GM23248 (cell line): ENCODE measurements at places on chromosomes 6 and 20.

GRCh38 chr6:139156102-139156501, 21.2 kb downstream of the HECA start:
- no peaks in the 10 kb centered on the region for H3K36me3 ChIP-seq
- no peak overlapping the region for H3K4me3 ChIP-seq
- peaks cover 26% of the 10 kb centered on the region for H3K4me1 ChIP-seq
- DNase-seq: no peak
- H3K27ac ChIP-seq: no peak overlapping the region
- no peaks in the 10 kb centered on the region for H3K27me3 ChIP-seq

- no peak for DNase-seq
- peaks cover 26% of the 10 kb centered on the region for H3K27me3 ChIP-seq
- no peaks in the 10 kb centered on the region for H3K4me1 ChIP-seq
- H3K27ac ChIP-seq: no peak overlapping the region
- H3K36me3 ChIP-seq: no peaks in the 10 kb centered on the region
- H3K4me3 ChIP-seq: no peak overlapping the region
Measured at GRCh38 chr6:46062991-46063390, 47.3 kb upstream of the CLIC5 start.

DNA sequence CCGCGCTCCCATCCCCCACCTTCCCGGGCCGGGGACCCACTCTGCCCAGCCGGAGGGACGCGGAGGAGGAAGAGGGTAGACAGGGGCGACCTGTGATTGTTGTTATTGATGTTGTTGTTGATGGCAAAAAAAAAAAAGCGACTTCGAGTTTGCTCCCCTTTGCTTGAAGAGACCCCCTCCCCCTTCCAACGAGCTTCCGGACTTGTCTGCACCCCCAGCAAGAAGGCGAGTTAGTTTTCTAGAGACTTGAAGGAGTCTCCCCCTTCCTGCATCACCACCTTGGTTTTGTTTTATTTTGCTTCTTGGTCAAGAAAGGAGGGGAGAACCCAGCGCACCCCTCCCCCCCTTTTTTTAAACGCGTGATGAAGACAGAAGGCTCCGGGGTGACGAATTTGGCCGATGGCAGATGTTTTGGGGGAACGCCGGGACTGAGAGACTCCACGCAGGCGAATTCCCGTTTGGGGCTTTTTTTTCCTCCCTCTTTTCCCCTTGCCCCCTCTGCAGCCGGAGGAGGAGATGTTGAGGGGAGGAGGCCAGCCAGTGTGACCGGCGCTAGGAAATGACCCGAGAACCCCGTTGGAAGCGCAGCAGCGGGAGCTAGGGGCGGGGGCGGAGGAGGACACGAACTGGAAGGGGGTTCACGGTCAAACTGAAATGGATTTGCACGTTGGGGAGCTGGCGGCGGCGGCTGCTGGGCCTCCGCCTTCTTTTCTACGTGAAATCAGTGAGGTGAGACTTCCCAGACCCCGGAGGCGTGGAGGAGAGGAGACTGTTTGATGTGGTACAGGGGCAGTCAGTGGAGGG, 2.8 kb downstream of the SOX4 start:
- peak; percentile 76 for DNase-seq
- H3K4me1 ChIP-seq: peaks cover 14% of the 10 kb centered on the region
- H3K27ac ChIP-seq: peak overlapping the region; percentile 82
- no peaks in the 10 kb centered on the region for H3K36me3 ChIP-seq

- DNase-seq: no peak
- no peaks in the 10 kb centered on the region for H3K36me3 ChIP-seq
- peaks cover 26% of the 10 kb centered on the region for H3K27me3 ChIP-seq
- H3K4me3 ChIP-seq: no peak overlapping the region
- H3K27ac ChIP-seq: no peak overlapping the region
Measured at GRCh38 chr20:59564171-59564570, 40.2 kb upstream of the PHACTR3 start.

GRCh38 chr20:24632581-24632980, 163.2 kb downstream of the SYNDIG1 start:
- no peak for DNase-seq
- H3K4me3 ChIP-seq: no peak overlapping the region

DNA sequence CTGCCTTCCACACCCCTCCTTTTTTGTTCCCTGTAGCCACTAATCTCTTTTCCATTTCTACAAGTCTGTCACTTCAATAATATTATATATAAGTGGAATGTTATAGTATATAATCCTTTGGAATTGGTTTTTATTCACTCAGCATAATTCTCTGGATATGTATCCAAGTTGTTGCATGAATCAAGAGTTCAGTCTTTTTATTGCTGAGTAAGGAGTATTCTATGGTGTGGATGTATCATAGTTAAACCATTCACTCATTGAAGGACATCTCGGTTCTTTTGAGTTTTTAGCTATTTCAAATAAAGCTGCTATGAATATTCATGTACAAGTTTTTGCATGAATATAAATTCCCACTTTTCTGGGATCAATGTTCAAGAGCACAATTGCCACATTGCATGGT, 69.5 kb upstream of the TASP1 start:
- no peaks in the 10 kb centered on the region for H3K4me1 ChIP-seq
- H3K4me3 ChIP-seq: no peak overlapping the region
- DNase-seq: no peak
- no peaks in the 10 kb centered on the region; the same call in 1 of the 2 replicates for H3K36me3 ChIP-seq
- no peaks in the 10 kb centered on the region for H3K27me3 ChIP-seq

GRCh38 chr6:13407709-13408695, 79.4 kb downstream of the GFOD1 start:
- DNase-seq: peak; percentile 84
- peaks cover 26% of the 10 kb centered on the region for H3K4me1 ChIP-seq
- no peaks in the 10 kb centered on the region for H3K36me3 ChIP-seq
- no peaks in the 10 kb centered on the region for H3K27me3 ChIP-seq
- H3K4me3 ChIP-seq: no peak overlapping the region

GRCh38 chr6:47700053-47700452, 1.7 kb downstream of the ADGRF4 start:
- no peaks in the 10 kb centered on the region for H3K36me3 ChIP-seq
- no peak overlapping the region for H3K4me3 ChIP-seq
- DNase-seq: peak; percentile 60
- no peak overlapping the region for H3K27ac ChIP-seq
- 0 out of 2 replicates have a peak, but pooled peaks cover 3% of the 10 kb centered on the region for H3K27me3 ChIP-seq
- H3K4me1 ChIP-seq: no peaks in the 10 kb centered on the region

DNA sequence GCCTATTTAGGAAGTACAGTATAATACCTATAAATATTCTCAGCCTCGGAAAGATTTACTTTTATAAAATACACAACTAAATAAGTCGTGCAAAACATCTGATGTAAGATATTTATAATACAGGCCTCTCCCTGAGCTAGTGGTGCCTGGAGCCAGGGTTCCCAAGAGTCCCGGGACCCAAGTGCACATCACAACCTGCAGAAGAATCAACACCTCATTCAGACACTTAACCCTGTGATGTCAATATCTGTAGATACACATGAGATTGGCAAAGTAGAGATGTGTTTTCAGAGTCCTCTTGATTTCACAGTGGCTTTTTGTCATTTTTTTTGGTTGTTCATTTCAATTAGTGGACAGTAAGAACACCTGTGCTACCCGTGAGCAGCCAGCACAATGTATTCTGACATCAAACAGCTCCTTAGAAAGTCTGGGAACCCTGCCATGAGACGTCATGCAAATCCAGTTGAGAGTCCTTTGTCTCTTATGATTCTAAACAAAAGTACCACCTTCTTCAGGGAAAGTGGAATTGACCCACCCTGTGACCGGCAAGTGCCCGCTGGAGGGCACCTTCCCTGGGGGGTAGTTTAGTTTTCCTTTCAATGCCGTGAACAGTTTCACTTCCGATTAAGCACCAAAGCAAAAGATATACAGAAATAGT, 101.6 kb downstream of the DACT2 start:
- H3K36me3 ChIP-seq: no peaks in the 10 kb centered on the region
- no peak for DNase-seq
- peaks cover 4% of the 10 kb centered on the region; the same call in 1 of the 2 replicates for H3K4me1 ChIP-seq
- H3K4me3 ChIP-seq: no peak overlapping the region

DNA sequence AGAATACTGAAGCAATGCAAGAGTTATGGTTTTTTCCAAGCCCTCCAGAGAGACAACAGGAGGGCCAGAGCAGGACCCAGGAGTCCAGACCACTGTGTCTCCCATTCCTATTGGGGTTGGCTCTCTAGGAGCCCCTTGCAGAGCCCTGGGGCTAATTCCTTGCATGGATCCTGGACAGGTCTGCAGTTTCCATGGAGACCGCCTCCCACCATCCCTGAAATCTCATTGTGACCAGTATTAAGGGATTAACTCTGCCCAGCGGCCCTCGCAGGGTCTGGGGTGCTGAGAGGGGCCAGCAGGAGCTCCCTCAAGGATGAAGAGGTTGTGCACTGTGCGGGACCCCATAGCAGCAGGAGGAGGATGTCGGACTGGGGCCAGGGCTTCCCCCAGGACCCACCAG, 34.8 kb downstream of the HNF4A start:
- H3K27ac ChIP-seq: no peak overlapping the region
- no peaks in the 10 kb centered on the region for H3K36me3 ChIP-seq
- no peaks in the 10 kb centered on the region; the same call in 1 of the 2 replicates for H3K4me1 ChIP-seq
- no peak overlapping the region for H3K4me3 ChIP-seq

DNA sequence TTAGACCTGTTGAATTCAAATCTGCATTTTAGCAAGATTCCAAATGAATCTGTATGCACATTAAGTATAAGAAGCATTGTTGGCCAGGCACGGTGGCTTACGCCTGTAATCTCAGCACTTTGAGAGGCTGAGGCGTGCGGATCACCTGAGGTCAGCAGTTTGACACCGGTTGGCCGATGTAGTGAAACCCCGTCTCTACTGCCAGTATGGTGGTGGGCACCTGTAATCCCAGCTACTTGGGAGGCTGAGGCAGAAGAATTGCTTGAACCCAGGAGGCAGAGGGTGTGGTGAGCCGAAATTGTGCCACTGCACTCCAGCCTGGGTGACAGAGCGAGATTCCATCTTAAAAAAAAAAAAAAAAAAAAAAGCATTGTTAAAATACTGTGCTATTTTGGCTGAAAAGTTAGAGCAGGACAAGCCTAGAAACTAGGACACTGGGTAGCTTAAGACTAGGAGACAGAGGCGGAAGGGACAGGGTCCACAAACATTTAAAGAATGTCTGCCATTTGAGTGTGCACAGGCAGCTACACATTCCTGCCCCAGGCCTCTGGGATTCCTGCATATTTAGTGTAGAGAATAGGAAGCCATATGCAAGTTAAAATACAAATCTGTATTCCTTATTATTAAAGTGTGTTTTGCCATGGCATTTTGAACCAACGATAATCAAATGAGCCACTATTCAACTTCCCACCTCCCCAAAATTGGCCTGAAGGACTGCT, 45.1 kb upstream of the EEF1A1 start:
- no peaks in the 10 kb centered on the region for H3K36me3 ChIP-seq
- no peaks in the 10 kb centered on the region for H3K27me3 ChIP-seq
- H3K4me3 ChIP-seq: no peak overlapping the region
- peak; percentile 12 for DNase-seq
- no peak overlapping the region for H3K27ac ChIP-seq

- H3K4me1 ChIP-seq: peaks cover under 1% of the 10 kb centered on the region; the same call in 1 of the 2 replicates
- H3K27me3 ChIP-seq: no peaks in the 10 kb centered on the region
- H3K36me3 ChIP-seq: no peaks in the 10 kb centered on the region
Measured at GRCh38 chr6:134229520-134229919, 88.4 kb downstream of the SGK1 start.

DNA sequence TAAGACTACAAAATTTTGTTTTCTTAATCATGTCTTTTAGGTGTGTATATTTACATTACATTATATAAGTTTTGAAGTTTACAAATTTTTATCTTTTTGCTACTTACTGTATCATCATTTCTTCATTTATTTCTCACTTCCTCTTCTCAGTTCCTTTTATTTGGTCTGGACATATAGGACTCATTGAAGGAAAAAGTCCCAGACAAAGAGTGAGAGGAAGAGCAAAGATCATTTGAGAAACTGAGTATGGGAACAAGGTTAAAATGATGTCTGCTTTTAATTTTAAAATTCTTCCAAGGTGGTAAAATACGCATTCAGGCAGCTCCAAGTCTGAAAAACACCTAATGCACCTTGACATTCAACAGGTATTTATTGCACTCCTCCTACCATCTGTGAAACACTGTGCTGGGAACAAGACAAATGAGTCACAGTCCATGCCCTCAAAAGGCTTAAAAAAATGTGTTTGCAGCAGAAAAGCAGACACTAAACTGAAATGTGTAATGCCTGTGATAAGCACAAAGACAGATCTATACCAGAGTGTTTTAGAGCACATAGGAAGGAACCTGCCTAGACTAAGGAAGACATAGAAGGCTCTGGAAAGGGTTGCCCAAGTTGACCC, 63.2 kb downstream of the PKIB start:
- H3K36me3 ChIP-seq: no peaks in the 10 kb centered on the region
- no peak overlapping the region for H3K27ac ChIP-seq
- no peaks in the 10 kb centered on the region for H3K4me1 ChIP-seq
- H3K4me3 ChIP-seq: no peak overlapping the region

DNA sequence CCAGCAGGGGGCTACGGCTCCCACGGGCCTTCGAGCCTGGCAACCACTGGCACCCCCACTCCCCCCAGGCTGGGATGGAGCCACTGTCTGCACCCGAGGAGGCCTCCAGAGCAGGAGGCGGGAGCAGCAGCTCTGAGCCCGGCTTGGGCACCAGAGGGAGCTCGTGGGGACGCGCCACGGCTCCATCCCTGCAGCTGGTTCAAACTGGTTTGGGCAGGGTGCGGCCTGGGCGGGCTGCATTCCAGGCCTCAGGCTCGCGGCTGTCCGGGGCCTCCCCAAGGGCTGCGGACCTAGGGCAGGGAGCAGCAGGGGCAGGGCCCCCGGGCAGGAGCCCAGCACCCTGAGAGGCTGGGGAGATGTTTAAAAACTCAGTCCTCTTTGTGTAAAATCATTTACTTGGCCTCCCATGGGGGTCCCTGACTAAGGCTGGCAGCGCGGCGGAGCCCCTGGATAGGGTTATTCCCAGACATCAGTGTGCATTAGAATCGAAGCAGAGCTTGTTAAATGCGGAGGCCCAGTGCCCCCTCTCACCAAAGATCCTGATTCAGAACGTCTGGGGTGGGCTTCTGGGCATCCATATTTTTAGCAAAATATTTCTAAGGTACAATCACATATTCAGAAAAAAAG, 4.1 kb upstream of the BCAS4 start:
- H3K27me3 ChIP-seq: no peaks in the 10 kb centered on the region
- peak overlapping the region; percentile 77 for H3K27ac ChIP-seq
- H3K4me1 ChIP-seq: peaks cover 20% of the 10 kb centered on the region

GRCh38 chr6:89792881-89793280, 26.7 kb downstream of the MDN1 start:
- DNase-seq: peak; percentile 29
- H3K36me3 ChIP-seq: peaks cover 21% of the 10 kb centered on the region
- H3K27ac ChIP-seq: no peak overlapping the region
- no peaks in the 10 kb centered on the region for H3K27me3 ChIP-seq

- no peaks in the 10 kb centered on the region for H3K4me1 ChIP-seq
- no peaks in the 10 kb centered on the region for H3K36me3 ChIP-seq
- peak overlapping the region; percentile 76 for H3K4me3 ChIP-seq
- H3K27ac ChIP-seq: no peak overlapping the region
- DNase-seq: peak; percentile 84
- no peaks in the 10 kb centered on the region for H3K27me3 ChIP-seq
Measured at GRCh38 chr6:75934643-75935472, 137.6 kb downstream of the IMPG1 start.

GRCh38 chr20:63693733-63694583, 2.5 kb upstream of the TNFRSF6B start:
- no peak overlapping the region for H3K4me3 ChIP-seq
- no peak for DNase-seq
- no peaks in the 10 kb centered on the region for H3K36me3 ChIP-seq
- H3K27me3 ChIP-seq: no peaks in the 10 kb centered on the region
- no peak overlapping the region for H3K27ac ChIP-seq
- H3K4me1 ChIP-seq: peaks cover 13% of the 10 kb centered on the region
